ENCODE measurements at places on chromosomes 7 and 10.

GRCh38 chr7:20507157-20507556 lies 108.3 kb upstream of the ABCB5 start:
- no peak for DNase-seq

DNA sequence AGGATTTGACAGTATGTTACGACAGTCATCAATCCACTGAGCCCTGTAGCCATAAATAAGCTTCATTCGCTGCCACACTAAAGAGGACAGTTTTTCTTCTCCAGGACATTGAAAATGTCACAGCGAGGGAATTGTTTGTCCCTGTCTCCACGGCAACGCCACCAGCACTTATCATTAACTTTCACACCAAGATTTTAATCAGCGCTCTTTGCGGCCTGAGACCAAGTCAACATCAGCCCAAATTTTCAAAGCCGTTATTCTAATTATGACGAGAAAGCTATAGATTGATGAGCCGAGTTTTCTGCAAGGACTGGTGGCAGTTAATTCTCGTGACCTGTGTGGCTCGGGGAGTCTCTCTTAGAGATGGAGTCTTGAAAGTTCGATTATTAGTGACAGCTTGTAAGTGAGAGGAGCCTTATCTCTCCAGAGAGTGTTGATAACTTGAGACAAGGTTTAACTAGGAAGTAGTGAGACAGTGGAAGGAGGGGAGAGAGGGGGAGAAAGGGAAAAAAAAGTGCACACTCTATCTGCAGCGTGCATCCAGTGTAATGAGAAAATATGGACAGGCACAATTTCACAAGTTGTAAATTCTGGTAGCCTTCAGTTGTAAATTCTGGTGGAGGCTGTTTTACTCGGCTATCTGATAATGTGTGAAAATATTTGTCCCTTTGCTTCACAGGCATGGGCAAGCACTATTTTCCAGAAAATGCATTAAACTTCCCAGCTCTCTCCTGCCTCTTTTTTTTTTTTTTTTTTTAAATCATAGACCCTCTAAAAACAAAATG lies 473.3 kb downstream of the LRMDA start:
- no peak for DNase-seq

DNA sequence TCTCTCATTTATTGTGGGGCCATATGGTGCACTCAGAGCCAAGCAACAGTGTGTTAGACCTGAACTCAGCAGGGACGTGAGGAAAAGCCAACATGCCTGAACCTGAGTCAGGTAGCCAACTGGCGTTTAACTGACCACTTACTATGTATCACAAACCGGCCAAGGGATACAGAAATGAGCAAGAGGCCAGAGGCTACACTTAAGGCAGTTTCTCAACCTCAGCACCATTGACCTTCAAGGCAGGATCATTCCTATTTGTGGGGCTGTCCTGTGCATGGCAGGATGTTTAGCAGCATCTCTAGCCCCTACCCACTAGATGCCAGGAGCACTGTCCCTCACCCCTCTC lies 103.5 kb upstream of the NANOS1 start:
- no peak for DNase-seq

DNA sequence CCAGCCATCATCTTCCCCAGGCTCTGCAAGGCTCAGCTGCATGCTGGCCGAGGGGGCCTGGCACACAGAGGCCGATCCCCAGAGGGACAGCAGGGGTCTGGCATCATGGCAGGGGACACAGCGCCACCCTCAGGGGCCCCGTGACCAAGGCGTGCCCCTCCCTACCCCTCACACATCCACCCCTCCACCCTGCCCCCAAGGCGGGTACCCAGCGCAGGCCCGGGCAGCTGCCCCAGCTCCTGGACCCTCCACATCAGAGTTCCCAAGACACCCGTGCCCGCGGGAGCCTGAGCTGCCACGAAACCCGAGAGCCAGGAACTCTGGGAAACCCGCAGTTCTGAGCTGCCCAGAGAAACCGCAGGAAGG lies 46.5 kb upstream of the TNRC18 start:
- DNase-seq: no peak

DNA sequence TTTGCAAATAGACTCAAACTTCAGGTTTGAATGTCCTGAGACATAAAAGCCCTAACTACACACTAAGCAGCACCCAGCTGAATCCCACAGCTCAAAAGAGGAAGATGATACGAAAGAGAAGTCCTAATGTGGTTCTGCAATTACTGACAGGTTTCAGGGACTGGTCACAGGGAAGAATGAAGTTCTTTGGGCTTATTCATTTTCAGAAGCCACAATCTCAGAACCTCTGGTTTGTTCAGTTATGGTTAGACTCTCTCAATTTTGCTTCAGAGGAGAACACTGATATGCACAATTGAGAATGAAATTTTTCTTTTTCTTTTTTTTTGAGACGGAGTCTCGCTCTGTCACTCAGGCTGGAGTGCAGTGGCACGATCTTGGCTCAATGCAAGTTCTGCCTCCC lies 94.6 kb upstream of the FAM180A start:
- no peak for DNase-seq

DNA sequence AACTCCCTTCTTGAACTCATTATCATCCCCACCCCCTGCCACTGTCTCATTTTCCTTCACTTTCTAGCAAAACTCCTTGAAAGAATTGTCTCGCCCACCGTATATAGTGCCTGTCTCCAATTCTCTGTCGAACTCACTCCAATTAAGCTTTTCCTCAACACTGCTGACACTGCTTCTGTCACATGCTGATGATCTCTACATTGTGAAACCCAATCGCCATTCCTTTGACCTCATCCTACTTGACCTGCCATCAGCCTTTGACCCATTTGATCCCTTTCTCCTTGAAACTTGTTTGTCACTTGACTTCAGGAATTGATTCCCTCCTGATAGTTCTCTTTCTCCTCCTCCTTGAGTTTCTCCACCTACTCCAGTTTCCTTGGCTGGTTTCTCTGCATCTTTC lies 54.8 kb downstream of the CCDC71L start:
- no peak for DNase-seq

DNA sequence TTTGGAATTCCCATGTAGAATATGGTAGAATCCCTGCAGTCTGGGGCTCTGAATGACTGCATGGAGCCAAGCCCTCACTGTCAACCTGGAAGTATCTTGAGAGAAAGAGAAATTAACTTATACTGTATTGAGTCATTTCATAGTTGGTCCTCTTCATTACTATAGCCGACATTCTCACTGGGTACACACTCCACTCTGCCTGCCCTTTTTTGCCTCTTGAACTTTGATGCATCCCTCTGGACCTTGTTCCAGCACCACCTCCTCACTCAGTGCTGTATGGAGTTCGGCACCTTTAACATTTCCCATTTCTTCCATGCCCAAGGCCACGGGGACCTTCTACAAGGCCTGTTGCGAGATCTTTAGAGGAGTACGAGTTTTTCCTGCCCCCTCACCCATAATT lies 4.6 kb upstream of the ARHGAP22 start:
- DNase-seq: no peak

DNA sequence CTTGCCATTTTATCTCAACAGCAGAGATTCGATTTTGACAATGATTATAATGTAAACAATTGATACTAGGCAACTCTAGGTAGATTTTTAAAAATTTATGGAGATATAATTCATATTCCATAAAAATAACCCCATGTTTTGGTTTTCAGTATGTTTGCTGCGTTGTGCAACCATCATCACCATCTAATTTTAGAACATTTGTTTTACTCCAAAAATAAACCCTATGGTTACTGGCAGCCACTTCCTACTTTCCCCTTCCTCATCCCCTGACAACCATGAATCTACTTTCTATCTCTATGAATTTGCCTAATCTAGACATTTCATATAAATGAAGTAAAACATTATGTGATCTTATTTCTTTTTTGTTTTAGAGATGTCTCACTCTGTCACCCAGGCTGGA lies 401.9 kb downstream of the THSD7A start:
- DNase-seq: no peak

GRCh38 chr7:139051655-139052054 lies 15.8 kb upstream of the ZC3HAV1L start:
- DNase-seq: no peak

DNA sequence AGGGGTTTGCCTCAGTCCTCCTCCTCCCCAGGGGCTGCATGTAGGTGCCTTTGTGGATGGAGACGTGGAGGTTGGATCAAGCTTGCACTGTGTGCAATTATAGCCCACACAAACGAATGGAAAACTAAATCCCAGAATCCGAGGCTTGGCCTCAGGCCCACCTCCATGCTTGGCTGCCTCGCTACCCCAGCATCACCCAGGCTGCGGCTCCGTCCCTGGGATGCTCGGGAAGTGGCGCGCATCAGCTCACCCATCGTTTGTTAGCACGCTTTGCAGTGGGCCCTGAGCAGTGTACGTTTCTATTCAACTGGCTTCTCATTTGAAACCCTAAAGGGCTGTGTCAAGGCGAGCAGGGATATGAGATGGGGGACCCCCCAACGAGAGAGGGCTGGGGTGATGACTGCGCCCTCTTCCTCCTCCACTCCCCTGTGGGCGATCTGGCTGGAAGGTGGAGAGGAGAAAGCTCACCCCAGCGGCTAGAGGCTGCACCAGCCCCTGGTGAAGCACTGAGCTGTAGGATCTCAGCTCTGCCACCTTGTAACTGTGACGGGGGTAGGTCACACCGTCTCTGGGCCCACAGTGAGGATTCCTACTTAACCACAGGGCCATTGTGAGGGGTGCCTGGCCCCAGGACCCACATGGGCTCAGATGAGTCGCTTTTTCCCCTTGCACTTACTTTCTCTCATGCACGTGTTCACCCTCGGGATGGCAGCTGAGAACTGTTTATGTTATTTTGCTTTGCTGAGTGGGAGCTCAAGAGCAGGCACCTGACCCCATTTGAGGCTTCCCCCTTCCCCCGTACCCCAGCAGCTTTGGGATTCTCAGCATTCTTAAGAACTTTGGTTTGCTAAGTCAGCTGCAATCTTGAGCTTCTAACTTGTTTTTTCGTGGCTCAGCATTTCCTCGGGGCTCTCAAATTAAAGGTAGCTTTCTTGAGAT lies 12.7 kb upstream of the BTBD16 start:
- DNase-seq: no peak

- no peak for DNase-seq
Measured at GRCh38 chr7:158244873-158245723, 342.5 kb downstream of the PTPRN2 start.

DNA sequence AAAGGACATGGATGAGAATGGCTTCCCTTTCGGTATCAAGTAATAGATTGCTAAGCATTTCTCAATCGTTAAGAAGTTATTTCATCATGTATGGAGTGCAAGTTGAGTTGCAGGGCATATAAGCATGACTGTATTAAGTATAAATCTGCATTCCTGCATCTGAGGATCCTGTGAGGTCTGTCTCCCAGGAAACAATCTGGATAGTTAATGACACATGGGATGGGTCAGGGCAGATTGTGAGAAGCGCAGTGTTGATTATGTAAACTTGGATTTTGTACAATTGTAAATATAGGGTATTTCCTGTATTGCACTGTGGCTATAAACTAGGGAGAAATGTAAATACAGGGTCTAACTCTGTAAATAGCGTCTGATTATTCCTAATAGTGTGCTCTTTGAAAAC lies 102.6 kb downstream of the PLXDC2 start:
- DNase-seq: no peak

GRCh38 chr7:72334066-72334465 lies 78.1 kb downstream of the CALN1 start:
- DNase-seq: no peak

DNA sequence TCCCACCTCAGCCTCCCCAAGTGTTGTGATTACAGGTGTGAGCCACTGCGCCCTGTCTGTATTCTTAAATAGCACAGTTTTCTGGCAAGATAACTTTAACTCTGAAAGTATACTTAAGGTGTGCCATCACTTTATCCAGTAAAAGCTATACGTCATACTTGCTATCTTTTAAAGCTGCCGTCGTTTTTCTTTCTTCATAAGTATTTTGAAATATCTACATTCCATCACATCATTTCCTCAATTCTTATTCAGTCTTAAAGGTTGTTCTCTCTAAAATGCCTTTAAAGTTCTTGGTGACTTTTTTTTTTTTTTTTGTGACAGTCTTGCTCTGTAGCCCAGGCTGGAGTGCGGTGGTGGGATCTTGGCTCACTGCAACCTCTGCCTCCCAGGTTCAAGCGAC lies 34.7 kb downstream of the PTPN12 start:
- DNase-seq: no peak

DNA sequence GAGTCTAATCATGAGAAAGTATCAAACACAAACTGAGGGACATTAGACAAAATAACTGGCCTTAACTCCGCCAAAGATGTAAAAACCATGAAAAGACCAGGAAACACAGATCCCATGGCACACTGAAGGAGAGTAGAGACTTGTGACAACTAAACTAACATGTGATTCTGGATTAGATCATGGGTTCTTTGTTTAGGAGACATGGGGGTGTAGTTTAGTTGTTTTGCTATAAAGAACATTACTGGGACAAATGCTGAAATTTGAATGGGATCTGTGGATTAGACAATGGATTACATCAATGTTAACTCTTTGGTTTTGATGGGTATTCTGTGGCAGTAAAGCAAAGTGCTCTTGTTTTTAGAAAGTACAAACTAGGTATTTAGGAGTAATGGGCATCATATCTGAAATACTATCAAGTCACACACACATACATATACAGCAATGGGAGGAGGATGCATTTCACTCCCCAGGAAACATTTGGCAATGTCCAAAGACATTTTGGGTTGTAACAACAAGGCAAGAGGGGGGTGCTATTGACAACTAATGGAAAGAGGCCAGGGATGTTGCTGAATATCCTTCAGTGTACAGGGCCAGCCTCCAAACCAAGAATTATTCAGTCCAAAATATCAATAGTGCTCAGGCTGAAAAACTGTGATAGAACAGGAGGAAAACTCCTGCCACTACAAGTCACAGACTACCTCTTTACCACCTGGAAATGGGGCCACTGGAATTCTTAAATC lies 32.4 kb downstream of the WAPL start:
- no peak for DNase-seq

DNA sequence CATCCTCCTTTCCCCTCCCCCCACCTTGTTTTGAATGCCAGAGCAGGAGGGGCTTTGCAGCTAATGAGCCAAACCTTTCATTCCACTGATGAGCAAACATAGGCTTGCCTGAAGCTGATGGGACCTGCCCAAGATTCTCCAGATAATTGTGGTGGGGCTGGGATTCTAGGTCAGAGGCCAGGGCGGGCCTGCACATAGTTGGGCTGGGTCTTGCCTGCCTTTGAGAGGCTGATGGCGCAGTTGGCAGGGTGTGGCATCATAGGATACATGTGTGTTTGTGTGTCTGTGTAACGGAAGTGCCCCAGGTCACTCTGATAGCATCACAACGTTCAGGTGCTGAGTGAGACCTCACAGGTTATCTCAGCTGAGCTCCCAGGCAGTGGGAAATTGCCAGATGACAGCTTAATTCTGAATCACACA lies 22.9 kb downstream of the BTBD16 start:
- DNase-seq: no peak

DNA sequence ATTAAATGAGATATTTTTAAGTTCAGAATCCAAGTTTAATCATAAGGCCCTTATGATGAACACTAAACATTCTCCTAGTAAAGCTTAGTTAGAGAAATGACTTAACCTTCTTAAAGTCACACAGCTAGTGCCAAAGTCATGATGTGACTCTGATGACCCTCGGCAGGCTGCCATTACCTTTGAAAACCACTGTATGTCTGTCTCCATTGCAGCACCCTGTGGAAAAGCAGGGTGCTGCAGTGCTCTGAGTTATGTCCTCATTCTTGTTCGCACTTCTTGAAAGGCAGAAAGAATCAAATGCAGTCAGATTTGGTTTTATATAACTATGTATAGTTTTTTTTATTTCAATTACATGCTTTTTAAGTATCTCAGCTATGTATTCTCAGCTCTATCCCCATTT lies 105.0 kb downstream of the PHTF2 start:
- DNase-seq: no peak

- no peak for DNase-seq
Measured at GRCh38 chr10:74923556-74923955, 97.2 kb downstream of the KAT6B start.

Measured in HAP-1 (cell line).